ENCODE measurements at places on chromosomes 13 and 19.

DNA sequence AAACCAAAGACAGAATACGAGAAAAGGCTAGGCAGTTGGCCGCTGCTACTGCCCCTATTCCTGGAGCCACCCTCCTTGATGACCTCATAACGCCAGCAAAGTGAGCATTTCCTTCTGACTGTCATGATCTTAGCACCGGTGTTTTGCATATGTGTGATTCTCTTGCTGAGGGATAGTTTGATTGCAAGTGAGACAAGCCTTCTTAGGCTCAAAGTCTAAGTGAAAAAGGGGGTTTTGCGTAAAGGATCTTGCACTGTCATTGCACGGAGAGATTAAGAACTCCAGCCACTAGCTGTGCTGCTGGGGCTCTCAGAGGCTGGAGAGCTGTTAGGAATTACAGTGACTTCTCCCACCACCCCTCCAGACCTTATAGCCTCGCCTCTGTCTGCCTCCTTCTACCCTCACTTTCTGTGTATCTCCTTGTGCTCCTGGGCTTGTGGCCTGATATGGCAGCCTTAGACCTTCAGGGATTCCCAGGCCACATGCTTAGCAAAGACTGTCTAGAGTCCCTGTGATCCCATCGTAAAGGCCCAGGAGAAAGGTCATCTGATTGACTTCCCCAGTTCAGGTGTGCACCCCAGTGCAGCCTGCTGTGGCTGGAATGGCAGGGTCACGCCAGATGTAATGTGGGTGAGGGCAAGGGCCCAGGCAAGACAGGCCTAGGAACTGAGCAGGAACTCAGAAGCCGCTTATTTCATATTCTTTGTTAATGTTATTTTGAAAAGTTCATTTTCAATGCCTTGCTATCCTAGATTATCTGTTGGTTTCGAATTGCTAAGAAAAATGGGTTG, 12.6 kb downstream of the GPATCH1 start:
- DNase-seq: no peak

- DNase-seq: peak; percentile 87
These were observed 48.7 kb downstream of the LYL1 start for GRCh38 chr19:13053761-13054625.

GRCh38 chr13:89568746-89569145, 1778.7 kb upstream of the MIR17HG start:
- DNase-seq: no peak

DNA sequence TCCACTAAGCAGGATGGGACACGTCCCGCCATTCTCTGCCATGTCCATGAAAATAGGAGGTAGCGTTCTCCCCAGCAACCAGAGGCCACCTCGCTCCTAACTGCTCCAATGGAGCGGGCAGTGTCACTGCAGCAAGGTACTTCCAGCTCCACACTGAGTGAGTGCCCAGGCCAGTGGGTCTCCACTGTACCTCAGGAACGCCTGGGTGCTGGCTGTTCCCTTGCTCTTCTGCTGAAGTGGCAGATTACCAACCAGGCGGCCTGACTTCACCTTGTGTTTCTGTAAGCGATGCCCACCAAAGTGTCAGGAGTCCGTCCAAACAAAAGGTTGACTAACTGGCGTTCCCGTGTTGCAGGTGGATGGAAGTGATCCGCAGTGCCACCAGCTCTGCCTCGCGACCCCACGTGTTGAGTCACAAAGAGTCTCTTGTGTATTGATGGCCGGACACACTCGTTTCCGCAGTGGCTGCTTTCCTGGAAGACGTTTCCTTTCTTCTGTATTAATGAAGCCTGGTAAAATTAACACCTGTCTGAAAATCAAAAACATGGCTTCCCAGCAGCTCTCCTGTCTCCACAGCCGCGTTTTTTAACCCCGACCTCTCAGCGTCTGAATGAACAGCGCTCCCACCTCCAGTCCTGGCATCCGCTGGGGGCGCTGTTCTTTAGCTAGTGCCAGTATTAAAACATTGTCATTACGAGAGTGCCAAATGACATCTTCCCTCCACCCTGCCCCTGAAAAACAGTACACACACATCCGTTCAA, 128.8 kb downstream of the STK24 start:
- peak; percentile 41 for DNase-seq

GRCh38 chr13:27024776-27025492, 146.7 kb downstream of the USP12 start:
- DNase-seq: no peak

- DNase-seq: no peak
These were observed 22.1 kb downstream of the MAST3 start for GRCh38 chr19:18119717-18120105.

- peak; percentile 85 for DNase-seq
These were observed 21.7 kb upstream of the LAMP1 start for GRCh38 chr13:113275387-113275786.

GRCh38 chr13:76148926-76149325, 512.8 kb downstream of the LMO7 start:
- peak; percentile 52 for DNase-seq

DNA sequence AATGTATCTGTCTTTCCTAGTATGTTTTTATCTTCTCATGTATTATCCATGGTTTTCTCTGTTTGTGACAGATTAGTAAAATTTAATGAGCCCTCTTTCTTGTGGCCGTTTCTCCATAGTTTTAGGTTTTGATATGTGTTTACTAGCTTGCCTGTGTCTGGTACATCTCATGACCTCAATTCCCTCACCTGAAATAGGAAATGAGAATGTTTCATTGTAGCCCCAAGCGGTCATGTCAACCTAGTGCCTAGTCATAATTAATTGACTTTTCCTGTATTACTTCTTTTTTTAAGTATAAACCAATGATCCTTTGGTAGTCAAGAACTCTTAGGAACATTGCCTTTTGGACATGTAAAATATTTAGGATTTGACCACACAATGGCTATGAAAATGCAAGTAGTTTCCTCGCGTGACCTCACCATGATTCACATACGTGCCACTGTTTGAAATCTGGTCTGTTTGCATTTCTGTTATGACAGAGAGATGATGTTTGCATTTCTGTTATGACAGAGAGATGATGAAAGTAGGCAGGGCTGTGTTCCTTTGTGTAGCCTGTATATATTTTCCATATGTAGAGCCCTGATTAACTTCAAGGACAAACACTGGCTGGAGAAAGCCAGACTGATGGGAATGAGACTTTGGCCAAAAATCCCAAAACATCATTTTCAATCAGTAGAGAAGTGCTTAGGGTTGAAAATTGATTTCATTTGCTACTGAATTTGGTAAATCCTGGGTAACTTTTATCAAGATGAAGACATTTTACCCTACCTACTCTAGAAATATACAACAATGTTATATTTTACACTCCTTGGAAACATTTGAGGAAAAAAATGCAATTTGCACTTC, 104.8 kb downstream of the TNFRSF19 start:
- DNase-seq: peak; percentile 79

GRCh38 chr13:90448466-90449037, 898.9 kb upstream of the MIR17HG start:
- peak; percentile 48 for DNase-seq

DNA sequence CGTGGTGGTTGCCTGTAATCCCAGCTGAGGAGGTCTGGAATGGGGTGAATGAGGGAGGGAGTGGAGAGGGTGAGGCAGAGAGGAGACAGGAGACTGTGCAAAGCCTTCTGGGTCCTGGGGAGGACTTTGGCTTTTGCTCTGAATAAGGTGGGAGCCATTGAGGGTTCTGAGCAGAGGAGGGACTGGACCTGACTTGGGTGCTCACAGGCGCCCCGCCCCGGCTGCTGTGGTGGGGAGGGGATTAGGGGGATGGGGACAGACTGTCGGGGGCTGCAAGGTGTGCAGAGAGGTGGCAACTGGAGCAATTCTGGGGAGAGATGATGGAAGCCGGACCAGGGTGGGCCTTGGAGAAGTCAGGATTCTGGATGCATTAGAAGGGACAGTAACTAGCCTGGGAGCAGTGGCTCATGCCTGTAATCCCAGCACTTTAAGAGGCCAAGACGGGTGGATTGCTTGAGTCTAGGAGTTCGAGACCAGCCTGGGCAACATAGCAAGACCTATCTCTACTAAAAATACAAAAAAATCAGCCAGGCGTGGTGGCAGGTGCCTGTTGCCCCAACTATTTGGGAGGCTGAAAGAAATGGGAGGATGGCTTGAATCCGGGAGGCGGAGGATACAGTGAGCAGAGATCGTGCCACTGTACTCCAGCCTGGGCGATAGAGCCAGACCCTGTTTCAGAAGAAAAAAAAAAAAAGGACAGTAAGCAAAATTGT, 16.1 kb upstream of the NANOS3 start:
- no peak for DNase-seq

GRCh38 chr19:3475449-3475848, 4.9 kb downstream of the SMIM24 start:
- DNase-seq: no peak

GRCh38 chr19:11166281-11167142, 10.9 kb upstream of the SPC24 start:
- no peak for DNase-seq

- DNase-seq: no peak
These were observed 6.1 kb downstream of the TPRX2 start for GRCh38 chr19:47865166-47865565.

DNA sequence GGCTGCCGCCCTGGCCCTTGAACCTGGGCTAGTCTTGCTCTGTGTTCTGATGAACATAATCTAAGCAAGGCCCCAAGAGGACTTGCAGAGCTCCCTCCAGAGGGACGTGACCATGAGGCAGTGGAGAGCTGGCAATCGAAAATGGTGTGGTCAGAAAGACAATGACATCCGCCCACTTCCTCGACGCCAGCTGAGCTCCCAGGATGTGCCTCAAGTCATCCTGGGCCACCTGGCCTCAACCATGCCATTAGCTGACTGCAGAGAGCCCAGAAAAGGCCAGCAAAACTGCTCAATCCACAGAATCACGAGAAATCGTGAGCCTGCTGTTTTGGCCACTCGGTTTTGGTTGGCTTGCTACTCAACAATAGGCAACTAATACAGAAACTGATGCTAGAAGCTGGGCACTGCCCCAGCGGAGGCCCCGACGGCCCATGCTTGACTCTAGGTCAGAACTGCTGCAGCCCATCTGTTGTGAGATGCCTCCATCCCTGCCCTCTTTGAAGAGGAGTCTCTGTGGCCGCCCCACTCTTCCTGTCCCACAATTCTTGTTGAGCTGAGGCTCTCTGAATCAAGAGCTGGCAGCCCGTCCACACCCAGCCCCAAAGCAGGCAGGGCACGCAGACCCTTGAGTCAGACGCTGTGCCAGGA, 53.3 kb downstream of the STK24 start:
- no peak for DNase-seq

GRCh38 chr13:108281901-108282300, 12.4 kb downstream of the TNFSF13B start:
- peak; percentile 26 for DNase-seq

DNA sequence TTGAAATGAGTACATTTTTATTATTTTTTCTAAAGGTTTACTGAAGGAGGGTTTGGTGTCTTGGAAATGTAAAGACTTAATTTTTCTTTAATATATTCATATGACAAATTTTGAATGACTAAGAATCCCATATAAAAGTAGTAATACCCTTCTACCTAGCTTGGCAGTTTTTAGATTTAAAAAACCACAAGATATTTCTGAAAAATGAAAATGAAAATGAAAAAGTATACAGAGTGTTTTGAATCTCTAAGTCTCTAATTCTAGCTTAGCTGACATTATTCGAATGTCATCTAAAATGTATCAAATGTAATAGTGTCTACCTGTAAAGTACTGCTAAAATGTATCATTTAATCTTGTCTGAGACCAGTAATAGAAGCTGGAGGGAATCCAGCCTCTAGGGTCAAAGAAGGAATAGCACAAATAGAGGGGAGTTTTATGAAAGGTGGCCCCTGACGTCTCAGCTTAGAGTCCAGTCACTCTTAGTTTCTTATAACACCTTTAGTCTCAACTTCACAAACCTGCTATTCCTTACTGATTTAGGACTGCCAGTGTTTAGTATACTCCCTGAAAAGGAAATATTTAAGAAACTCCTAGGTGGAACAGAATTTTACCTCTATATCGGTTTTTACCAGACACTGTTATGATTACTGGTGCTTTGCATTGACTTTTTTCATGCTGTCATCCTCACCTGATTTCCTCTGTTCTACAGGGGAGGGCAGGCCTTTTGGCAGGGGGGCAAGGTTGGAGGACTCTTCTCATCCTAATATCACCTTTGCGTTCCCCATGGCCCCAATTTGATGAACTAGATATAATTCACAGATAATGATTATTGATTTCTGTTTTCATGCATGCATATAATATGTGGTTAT, 16.2 kb upstream of the MIR17HG start:
- no peak for DNase-seq

- DNase-seq: no peak
These were observed 71.6 kb upstream of the TM9SF2 start for GRCh38 chr13:99429670-99430069.

DNA sequence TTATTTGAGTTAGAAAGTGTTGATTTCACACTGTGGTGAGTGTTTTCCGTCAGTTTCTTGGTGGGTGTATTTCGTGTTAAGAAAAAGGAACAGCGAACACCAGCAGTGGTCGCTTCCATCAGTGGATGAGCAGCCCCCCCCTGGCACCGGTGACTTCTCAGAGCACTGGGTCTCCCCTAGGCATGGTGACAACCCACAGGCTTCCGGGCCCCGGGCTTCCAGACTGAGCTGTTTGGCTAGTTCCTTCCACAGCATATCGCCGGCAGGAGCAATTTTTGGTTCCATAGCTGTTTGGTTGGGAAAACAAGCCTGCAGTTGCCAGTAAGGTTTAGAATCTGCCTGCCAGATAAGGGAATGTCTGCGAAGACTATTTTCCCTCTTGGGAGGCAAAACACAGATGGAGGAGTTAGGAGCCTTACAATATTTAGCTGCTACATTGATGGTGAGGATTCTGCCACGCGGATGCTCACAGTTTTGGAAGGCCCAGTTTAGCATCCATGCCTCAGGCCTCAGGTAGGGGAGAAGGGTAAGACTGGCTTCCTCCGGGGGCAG, 18.7 kb upstream of the ZNF536 start:
- DNase-seq: no peak

GRCh38 chr13:48412881-48413351, at the start of gene LPAR6:
Gene LPAR6, minus strand, starts transcription at chr13:48413113. Its CDS starts 690 bp downstream, at chr13:48412423.
- peak; percentile 88 for DNase-seq

DNA sequence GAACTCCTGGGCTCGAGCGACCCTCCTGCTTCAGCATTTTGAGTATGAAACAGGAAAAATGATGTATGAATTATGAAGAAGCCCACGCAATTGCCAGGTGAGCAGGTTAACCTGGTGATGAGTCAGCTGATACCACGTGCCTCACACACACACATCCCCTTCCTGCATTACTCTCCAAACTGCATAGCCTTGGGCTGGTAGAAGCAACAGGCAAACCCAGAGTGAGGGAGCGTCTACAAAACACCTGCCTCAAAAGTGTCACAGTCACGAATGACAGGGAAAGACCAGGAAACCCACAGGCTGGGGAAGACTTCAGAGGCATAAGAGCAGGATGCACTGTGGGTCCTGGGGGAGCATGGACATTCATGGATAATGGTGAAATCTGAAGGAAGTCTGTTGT, 192.8 kb upstream of the IRS2 start:
- no peak for DNase-seq
